ENCODE measurements at places on chromosomes 1 and 21. TPM values are rescaled to one million over a fixed set of nuclear protein-coding genes. Genes with fewer than 3 reads are reported as not detected.

DNA sequence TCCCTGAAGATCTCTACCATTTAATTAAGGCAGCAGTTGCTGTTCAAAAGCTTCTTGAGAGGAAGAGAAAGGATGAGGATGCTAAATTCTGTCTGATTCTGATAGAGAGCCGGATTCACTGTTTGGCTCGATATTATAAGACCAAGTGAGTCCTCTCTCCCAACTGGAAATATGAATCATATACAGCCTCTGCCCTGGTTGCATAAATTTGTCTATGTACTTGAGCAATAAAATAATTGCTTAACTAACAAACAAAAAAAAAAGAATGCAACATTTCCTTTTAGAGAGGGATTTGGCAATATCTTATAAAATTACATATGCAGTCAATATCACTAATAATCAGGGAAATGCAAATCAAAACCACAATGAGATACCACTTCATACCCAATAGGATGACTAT, 26.8 kb downstream of the ALDH9A1 start:
- DNase-seq: no peak

DNA sequence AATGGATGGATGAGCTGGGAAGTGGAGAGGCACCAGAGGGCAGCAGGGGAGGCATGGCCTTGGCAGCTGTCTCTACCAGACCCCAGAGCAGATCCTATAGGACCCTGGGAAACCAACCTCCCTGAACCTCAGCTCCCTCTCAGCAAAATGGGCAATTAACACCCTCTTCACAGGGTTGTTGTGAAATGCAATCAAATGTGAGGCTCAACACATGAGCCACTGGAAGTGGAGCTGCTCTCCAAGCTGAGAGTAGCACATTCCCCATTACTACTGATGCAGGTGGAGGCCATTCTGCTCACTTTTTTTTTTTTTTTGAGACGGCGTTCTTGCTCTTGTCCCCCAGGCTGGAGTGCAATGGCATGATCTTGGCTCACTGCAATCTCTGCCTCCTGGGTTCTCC, 6.5 kb upstream of the SYNC start:
- no peak for DNase-seq

Gene INTS3
- total RNA-seq: 33.2 TPM

- DNase-seq: no peak
Observed at GRCh38 chr1:165112260-165112659, 244.3 kb downstream of the LMX1A start.

- no peak for DNase-seq
Observed at GRCh38 chr1:94884106-94884505, 42.8 kb downstream of the CNN3 start.

DNA sequence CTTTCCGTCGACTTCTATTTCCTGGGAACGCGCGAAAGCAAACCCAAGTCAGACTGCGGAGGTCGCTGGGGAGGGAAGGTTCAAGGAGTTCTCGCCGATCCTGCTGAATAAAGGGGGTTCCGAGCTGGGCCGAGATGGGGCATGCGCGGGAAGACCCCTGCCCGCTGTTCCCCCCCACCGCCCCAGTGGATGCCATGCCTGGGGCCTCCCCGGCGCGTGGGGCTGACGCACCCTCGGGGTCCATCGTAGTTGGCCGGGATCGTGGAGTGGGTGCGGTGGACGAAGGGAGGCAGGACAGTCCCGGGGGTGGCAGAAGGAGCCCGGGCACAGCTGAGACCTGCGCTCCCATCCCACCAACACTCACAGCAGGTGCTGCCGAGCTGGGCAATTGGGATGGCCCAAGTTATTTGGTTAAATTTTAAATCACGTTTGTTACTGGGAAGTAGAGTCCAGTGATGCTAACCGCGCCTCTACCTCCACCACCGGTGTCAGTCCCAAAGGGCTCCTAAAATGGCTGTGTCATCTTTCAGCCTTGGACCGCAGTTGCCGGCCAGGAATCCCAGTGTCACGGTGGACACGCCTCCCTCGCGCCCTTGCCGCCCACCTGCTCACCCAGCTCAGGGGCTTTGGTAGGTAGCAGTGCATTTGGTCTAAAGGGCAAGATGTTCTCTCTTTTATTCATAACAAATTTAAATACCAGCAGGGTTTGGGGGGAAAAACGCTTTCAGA, 801 bp downstream of the MX1 start:
- DNase-seq: no peak

DNA sequence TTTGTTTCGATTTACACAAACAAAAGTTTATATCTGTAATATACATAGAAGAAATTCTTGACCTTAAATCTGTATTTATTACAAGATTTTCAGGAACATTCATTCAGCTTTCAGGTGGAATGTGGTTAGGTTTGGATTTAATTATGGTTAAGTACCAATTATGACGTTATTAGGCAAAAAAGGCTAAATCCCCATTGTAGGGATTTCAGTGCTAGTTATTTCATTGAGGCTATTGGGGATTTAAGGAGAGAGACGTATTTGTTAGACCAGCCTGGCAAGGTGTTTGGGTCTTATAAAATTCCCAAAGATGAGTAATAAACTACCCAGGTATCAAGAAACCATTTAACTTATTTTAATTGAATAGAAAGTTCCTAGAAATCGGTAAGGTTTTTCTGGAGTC, 26.0 kb downstream of the PRKAA2 start:
- DNase-seq: no peak

Gene C1orf56
- 3.4 TPM for total RNA-seq

Gene LORICRIN
- not detected for total RNA-seq

GRCh38 chr1:205493241-205494085, 11.0 kb upstream of the CDK18 start:
- no peak for DNase-seq

DNA sequence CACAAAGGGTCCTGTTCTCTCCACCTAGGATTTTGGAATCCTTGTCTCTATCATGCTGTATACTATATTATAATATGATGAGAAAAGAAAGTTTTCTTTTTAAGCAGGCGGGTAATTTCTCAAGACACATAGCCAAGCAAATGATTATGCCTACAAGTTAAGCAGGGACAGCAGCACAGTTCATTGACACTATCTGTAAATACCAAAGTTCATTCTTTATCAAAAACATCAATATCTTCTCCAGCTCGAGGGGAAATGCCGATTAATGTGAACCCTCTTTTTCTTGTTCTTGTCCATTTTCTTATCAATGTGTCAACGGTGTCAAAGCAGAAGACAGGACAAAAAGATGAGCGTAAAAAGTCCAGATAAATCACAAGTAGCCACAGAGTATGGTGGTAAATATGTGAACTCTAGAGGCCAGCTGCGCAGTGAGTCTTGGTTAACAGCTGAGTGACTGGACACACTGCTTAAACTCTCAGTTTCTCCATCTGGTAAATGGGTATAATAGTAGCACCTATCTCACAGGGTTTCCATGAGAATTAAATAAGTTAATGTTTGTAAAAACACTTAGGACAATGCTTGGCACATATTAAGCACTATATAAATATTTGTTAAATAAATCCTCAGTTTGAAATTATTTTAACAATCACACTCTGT, 30.9 kb downstream of the LPAR3 start:
- no peak for DNase-seq

DNA sequence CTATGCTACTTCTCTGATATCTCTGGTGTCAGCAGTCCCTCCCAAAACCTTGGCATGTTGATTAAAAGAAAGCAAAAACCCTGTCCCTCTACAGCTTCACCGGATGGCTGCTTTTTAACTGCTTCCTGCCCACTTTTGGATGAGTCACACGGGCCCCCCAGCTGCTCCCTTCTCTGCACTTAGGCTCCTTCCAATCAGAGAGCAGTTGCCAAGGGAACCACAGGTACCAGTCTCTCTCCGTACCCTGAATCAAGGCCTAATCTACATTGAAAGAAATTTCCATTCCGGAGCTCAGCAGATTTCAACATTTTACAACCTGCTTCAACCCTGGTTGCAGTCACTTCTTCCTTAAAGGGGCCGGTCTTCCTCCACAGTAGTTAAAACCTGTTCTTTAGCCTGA, 70.6 kb upstream of the GJB5 start:
- peak; percentile 37 for DNase-seq

DNA sequence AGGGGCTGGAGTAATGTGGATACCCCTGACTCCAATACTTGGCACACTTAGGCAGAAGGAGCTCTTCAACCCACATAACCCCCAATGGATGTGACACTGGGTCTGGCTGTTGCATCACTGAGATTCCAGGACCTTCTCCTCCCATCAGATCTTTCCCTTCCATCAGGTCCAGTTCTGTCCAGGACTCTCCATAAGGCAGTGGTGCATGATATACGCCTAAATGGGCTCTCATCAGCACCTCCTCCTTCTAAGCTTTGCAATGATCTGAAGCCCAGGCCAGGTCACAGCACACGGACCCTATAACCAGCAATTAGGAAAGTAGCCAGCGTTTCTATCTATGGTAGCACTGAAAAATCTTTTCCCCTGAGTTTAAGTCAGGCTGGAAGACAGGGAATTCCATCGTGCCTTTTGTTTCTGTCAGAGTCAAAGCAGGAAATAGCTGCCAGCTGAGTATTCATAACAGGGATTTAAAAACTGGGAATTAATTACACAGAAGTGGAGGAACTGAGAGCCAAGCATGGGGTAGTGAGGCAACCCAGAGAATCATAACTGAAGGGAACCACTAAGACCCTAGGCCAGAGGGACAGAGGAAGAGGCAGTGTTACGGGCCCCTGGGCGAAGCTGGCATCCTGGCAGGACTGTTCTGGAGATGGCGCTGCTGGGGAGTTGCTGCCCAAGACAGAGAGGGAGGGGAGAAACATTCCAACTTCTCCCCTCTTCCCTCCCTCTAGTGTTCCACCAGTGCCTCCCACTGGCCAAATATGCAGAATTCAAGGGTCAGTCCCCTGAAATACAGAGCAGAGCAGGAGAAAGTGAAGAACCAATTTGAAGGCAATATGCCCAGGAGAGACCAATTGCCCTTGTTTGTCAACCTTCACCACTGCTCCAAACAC, 37.5 kb upstream of the HOOK1 start:
- no peak for DNase-seq

GRCh38 chr1:151972542-151973248, 21.0 kb downstream of the S100A10 start:
- no peak for DNase-seq

GRCh38 chr1:37151789-37152188, 117.5 kb upstream of the GRIK3 start:
- no peak for DNase-seq

DNA sequence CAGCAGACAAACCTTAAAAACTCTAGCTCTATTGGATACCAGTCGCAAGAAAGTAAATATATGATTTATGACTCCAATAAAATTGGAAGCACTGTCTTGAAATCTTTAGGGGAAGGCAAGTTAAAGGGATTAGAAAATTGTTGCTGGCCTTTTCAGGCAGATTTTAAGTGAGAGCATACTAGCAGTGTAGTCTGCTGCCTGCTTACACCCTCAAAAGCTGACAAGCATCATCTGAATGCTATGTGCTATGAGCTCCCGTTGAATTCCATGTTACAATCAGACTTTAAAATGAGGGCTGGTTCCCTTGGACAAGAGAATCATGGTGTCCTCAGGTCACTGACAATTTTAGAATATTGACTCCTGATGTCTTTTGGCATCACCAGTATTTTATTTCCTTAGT, 271.1 kb upstream of the C1orf105 start:
- no peak for DNase-seq

Gene AMIGO1
- 10.3 TPM for total RNA-seq

GRCh38 chr1:46150085-46150484, 17.7 kb upstream of the PIK3R3 start:
- DNase-seq: no peak

DNA sequence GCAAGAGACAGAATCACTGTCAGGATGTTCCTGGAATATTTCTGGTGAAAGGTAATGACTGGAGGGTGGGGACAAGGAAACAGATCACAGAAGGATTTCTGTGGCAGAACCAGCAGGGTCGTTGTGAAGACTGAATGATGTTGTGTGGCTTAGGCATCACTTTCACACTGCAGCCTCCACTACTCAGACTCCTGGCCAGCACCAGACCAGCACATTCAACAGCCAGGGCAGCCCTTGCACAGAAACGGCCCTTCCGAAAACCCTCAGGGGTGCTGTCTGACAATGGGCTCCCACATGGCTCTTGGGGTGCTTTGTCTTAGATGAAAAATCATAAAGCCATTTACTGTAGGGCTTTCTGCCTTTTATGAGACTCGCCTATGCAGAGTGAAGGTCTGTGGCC, 3.8 kb upstream of the RAB7B start:
- DNase-seq: no peak

Gene IGSF21
- total RNA-seq: 45.9 TPM

DNA sequence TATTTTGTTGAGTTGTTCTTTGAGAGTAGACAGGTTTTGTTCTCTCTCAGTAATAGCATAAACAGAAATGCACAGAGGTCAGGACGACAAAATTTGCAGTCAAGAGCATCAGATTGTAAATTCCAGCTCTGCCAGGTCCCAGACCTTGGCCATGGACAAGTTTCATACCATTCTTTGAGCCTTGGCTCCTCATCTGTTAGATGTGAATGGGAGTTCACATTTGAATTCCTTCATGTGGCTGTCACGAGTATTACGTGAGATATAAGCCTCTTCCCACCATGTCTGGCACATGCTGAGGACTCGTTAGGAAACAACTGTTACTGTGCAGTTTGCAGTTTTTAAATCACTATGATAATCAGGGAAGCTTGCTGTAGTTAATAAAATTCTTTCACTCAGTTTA, 93.2 kb upstream of the KCTD3 start:
- DNase-seq: no peak

GRCh38 chr1:203701606-203702005, 63.4 kb upstream of the LAX1 start:
- DNase-seq: no peak

DNA sequence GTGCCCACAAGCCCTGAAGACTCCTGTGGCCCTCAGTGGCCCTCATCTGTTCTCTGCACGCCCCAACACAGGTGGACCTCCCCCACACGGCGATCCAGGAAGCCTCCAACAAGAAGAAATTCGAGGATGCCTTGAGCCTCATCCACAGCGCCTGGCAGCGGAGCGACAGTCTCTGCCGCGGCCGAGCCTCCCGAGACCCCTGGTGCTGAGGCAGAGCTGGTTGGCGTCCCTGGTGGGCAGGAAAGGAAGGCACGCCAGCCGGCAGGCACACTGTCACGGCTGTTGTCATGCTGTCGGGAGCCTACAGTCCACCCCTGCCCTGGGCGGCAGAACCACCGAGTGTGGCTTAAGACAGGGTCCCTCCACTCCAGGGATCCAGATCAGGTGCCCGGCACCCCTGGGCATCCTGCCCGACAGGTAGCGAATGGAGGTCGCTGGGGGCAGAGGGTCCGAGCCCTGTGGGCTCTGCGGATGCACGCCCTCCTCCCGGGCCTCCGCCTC, 2.3 kb upstream of the SLC25A34 start:
- DNase-seq: no peak

Gene OR10Z1
- total RNA-seq: not detected

DNA sequence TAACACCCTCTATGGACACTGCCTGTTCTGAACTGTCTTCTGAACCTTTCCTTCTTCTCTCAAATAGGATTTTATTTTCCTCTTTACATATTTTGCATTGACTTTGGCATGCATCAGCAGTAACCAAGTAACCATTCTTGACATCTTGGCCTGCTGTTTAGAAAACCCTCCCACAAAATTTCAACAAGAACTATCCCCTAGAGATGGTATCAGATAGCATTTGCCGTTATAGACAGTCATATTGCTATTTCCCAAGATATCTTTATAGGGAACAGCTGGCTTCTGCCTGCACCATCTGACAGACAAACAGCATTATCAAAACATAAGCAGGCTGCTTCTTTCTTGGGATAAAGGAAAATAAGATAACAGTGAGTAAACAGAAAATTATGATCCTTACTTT, 54.7 kb downstream of the LHX8 start:
- DNase-seq: no peak

Gene FNDC5
- 17.0 TPM for total RNA-seq

Gene EXO5
- 19.2 TPM for total RNA-seq

- DNase-seq: no peak
Observed at GRCh38 chr1:80837066-80837465, 963.7 kb upstream of the ADGRL2 start.

- DNase-seq: no peak
Observed at GRCh38 chr1:109193653-109194590, 19.8 kb upstream of the SARS1 start.
